ENCODE measurements at places on chromosomes 6 and 20.

- no peak for DNase-seq
Observed at GRCh38 chr6:69601132-69601531, 195.7 kb downstream of the LMBRD1 start.

GRCh38 chr6:22008248-22008836 is 288.5 kb downstream of the PRL start:
- DNase-seq = no peak

- DNase-seq = no peak
Observed at GRCh38 chr6:14894105-14894504, 351.8 kb upstream of the JARID2 start.

GRCh38 chr6:167956983-167957492 is 40.4 kb upstream of the KIF25 start:
- DNase-seq = no peak

DNA sequence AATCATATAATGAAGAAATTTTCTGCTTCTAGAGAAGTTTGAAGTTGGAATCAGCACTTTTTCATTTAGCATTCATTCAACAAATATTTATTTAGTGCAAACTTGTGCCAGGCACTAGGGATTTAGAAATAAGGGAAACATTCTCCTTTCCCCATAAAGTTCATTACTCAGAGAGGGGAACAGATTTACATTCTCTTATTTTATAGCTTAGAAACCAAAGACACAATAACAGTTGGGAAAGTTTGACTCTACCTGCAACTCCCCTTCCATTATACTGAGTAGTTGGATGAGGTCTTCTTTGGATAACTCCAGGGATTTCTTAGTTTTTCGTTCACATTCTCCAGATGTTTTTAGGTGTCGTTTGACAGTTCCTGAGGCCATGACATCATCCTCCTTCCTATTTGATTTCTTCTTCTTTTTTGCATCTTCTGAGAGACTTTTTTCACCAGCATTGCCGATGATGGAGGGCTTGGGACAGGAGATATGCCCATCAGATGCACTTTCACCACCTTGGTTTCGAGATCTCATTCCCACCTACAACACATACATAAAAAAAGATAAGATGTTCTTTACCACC is 79.1 kb downstream of the FILIP1 start:
- DNase-seq = no peak

- DNase-seq = no peak
Observed at GRCh38 chr6:44954281-44954680, 373.8 kb upstream of the RUNX2 start.

DNA sequence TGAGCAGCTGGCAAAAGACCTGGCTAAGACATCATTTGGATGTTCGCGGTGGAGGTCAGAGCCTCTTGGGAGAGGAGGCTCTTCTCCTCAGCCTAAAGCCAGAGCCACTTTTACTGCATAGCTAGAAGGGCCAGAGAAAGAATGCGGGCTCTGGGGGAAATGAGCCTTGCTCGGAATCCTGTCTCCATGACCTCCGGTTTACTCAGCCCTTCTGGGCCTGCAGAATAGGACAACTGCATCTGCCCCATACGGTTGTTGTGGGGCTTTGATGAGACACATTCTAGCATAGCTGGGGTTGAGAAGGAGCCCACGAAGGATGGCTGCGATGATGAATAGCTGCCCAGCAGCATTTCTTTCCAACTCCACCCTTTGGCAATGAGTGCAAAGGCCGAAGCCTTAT is 115.0 kb upstream of the SLC22A23 start:
- DNase-seq = no peak

DNA sequence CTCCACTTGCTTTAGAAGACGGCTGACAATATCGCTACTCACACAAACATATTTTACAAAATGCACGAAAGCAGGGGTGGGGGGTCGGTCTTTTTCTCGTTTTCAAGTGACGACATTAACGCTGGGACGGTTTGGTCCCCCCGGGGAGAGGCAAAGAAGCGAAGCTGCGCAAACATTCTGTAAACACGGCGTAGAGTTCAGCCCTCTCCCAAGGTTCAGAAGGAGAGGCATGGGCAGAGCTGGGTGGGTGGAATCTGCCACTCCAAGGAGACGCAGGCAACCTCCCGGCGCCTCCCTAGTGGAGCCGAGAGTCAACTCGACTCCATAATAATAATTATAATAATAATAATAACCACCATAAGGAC is 2.4 kb downstream of the NKX2-2 start:
- DNase-seq = no peak

GRCh38 chr20:33611106-33611505 is 51.0 kb upstream of the C20orf144 start:
- no peak for DNase-seq

- DNase-seq = no peak
Observed at GRCh38 chr6:11288065-11288464, 55.6 kb upstream of the NEDD9 start.

- no peak for DNase-seq
Observed at GRCh38 chr6:47579040-47579439, 101.5 kb downstream of the CD2AP start.

DNA sequence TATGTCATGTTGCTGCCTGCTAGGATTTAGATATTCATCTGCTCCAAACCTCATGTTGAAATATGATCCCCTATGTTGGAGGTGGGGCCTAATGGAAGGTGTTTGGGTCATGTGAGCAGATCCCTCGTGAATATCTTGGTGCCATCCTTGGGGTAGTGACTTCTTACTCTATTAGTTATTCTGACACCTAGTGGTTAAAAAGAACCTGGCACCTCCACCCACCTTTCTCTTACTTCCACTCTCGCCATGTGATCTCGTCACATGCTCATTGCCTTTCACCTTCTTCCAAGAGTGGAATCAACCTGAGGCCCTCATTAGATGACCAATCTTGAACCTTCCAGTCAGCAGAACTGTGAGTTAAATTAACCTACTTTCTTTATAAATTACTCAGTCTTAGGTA is 549.4 kb upstream of the SYNCRIP start:
- DNase-seq = no peak

GRCh38 chr6:152696522-152696921 is 1.2 kb upstream of the MYCT1 start:
- no peak for DNase-seq

- DNase-seq = no peak
Observed at GRCh38 chr6:108955329-108955949, 107.2 kb downstream of the ARMC2 start.

DNA sequence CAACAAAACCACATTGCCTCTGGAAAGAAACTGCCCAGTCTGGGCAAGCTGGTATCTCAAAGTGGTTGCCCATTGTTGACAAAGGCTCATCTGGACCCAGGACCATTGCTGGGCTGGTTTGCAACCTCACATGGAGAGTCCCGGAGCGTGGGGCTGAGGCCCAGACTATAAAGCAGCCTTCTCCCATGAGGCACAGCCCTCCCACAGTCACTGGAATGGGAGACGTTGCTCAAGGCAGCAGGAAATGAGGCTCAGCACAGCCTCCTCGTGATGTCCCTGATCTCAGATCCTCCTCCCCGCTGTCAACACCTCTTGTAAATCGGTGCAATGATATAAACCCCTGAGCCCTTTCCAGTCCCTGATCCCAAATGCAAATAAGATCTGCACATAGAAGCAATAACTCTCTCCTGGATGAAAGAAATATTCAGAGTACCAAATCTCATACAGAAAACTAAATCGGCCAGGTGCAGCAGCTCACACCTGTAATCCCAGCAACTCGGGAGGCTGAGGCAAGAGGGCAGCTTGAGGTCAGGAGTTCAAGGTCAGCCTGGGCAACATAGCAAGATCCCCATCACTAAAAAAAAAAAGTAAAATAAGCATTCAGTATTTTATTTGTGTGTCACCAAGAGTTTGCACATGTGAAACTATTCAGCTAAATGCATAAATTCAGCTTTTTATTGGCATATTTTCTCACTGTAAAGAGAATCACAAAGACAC is 103.0 kb upstream of the RREB1 start:
- no peak for DNase-seq

Data from left hindlimb (tissue), 1 donor.